ENCODE measurements at places on chromosomes 12 and 14. TPM values are rescaled to one million over a fixed set of nuclear protein-coding genes. Genes with fewer than 3 reads are reported as not detected.

DNA sequence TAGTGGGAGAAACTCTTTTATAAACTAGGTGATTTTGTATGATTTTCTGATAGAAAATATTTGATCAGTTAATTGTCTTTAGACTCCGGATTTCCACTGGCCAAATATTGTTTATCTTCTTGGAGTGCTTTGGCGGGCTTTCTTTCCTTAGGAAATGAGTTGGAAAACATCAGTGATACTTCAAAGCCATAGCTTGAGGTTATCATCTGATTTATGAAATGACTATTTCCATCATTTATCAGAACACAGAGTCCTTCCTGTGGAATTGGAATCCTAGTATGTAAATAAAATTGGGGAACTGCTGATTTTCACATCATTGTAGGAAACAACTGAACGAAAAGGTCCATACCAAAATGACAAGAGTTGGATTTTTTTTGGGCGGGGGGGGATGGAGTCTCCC, 186.0 kb upstream of the DCN start:
- no peak for DNase-seq

DNA sequence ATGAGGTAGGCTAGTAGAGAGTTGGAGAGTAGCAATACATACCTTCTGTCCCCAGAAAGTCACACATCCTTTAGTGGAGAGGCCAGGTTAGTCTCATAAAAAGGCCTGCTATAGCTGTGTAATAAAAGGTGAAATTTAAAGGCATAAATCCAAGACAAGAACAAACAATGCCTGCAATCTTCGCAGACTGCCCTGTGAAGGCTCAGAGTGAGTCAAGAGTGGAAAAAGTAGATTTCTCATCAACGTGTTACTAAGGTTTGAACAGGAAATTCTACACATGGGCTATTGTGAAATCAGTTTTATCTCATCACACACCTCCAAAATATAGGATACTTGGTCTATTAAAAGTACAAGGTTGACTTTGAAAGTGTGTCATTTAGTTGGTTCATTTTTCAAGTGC, at the start of gene KLRC1:
KLRC1 (minus strand) TSS at position 222 of the 400 bp plus-strand sequence. CDS start 2,221 bp downstream, outside the sequence.
- DNase-seq: peak; percentile 29

- DNase-seq: no peak
These were observed 393.8 kb upstream of the DCN start for GRCh38 chr12:91576432-91576831.

DNA sequence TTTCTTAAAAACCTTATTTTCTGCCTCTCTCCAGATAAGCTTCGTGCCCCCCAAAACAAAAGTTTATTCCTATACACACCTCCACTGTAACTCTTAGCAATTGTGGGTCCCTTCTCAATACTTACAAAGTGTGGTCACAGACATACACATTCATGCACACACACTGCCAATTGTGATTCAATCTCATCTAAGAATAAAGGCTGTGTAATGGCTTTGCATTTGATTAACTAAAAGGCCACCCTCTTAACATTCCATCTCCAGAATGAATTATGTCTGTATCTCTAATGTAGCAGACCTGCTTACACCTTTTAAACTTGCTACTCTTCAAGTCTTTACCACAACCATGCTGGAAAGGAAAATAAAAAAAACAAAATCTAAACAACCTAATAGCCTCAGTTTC, 49.5 kb downstream of the MYF5 start:
- no peak for DNase-seq

DNA sequence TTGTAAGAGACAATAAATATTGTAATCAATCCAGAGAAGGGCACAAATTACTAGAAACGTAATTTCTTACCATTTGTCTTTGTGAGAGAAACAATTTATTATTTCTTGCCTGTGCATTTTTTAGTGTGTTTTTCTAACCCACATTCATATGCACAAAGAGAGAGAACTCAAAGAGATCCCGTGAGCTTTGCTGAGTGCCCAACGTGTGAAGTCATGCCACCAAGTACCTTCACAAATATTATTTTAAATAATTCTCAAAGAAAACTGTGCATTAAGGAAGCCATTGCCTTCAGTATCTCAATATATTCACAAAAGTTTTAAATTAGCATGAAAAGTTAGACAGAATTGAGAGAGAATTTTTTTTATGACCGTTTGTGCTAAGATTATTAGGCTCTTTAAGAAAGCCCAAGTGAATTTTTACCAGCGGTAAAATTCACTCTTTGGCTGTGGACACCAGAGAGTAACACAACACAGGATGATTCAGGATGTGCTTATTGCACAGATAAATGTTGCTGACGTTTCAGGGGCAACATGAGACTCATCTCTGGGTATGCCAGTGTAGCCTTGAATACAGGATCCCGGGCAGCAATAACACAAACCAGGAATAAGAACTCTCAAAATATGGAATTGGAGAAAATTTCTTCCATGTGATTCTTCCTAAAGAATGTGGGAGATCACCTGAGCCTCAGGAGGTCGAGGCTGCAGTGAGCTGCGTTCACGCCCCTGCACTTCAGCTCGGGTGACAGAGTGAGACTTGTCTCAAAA, 2.9 kb downstream of the ARHGDIB start:
- no peak for DNase-seq

ABCD2 gene
- total RNA-seq: not detected
